AG10803 (cell line): ENCODE measurements at places on chromosomes 1 and 21.

GRCh38 chr1:235918032-235918431 lies 51.3 kb upstream of the LYST start:
- DNase-seq: no peak

DNA sequence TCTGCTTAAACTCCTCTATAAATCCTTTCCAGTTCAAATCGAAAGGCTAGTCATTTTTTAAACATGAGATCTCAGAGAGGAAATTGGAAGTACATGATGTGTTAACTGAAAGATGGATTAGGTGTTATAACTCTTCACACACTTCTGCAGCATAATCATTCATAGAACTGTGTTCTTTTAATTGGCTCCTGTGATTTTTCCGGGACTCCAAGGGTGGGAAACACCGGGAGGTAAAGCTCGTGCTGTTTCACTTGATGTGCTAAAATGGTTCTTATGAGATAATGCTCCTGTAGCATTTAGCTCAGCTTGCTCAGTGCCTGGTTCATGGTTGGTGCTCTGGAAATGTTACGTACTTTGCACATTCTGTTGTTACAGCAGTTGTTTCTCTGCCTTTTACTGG lies 40.2 kb downstream of the CC2D1B start:
- DNase-seq: no peak

DNA sequence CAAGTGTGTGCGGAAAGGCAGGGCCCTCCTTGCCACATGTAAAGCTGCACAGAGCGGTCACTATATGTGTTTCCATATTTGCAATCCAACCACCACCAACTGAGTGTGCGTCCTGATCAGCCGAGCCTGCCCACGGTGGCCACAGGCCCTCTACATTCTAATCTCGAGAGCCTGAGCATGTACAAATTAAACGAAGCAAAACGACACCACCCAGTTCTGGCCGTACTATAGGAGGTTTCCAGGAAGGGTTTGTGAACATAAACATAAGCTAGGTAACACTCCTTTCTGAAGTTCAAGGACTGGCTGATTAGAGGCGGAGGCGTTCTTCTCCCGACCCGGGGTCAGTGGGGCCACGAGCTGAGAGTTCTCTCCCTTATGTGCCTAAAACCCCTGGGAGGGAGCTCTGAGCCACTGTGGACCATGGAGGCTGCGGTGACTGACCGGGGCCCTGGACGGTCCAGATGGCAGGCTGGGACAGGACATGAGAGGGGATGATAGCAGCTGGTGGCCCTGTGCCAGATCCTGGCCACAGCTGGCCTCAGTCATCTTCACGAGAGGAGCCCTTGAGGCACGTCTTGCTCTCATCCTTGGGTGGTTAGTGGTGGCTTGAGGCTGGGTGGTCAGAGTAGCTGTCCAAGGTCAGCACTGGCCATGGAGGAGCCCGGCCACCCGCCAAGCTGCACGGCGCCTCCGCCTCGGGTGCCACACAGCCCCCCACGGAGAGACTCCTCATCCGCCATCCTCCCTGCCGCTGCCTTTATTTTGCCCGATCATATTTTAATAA lies 39.1 kb upstream of the TRAPPC10 start:
- no peak for DNase-seq

GRCh38 chr1:69438056-69438795 lies 129.5 kb upstream of the LRRC7 start:
- no peak for DNase-seq
